Common myeloid progenitor, CD34-positive (primary cell): ENCODE measurements at places on chromosomes 3 and 15.

GRCh38 chr15:37056177-37057121 lies 43.9 kb downstream of the MEIS2 start:
- no peak for DNase-seq

DNA sequence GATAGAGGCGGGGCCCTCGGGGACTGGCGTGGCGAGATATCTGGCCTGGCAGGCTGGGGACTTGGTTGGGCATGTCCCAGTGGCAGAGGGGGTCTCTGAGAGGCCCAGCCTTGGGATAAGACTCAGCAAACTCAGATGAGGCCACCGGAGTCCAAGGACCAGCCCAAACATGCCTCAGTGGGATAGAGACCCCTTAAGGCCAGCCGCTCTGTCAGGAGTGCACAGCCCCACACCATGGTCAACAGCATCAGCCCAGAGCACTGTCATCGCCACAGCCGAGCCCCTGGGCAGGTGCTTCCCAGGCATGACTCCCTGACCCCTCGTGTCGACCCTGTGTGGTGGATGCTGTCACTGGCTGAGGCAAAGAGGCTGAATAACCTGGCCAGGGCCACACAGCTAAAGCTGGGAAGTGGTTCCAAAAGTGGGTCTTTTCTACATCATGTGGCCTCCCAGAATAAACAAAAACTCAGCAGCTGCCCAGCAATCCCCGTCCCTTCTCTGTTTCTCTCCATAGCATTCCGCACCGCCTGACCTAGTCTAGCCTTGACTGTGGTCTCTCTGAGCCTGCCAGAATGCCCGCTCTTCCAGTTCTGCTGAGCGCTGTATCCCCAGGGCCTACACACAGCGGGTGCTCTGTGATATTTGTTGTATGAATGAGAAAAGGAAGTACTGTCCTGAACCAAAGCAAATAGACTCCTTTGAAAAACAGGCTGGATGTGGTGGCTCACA lies 15.1 kb downstream of the CTSH start:
- no peak for DNase-seq

DNA sequence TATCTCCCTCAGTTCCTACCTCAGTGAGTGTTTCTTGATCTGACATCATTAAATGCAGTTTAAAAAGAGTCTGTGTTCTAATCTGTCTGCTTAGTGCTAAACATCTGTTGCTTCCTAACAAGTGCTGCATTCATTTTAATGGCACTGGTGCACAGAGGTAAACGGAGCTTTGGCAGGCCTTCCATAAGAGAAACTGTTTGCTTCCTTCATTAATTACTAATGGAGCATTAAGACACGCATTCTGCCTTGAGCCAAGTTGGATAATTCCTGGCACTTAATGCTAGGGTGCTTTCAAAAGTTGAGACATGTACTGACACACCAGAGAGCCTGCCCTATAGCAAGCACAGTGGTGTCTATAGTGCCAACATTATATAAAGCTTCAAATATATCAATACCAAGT lies 34.7 kb downstream of the SCG5 start:
- DNase-seq, result no peak

DNA sequence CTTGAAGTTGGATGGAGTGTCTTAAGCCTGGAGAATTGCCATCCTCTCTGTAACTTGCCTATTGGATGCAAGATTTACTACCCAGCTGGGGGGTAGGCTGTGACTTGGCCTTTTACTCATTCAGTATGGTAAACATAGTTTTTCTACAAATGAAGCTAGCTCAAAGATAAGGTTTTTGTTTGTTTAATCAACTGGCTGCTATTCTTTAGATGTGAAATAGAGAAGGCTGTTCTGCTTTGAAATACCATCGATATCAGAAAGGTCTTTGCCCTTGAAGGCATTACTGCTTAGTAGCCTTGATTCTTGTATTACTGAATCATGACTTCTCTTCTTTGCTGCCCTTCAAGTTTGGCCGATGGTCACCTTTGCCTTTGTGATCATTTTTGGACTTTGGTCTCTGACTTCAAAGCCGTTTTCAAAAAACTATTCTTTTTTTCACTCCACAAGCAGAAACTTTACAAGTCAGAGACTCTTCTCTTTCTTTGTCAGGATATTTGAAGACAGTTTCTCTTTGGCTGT lies 83.1 kb downstream of the GAP43 start:
- DNase-seq, result no peak

DNA sequence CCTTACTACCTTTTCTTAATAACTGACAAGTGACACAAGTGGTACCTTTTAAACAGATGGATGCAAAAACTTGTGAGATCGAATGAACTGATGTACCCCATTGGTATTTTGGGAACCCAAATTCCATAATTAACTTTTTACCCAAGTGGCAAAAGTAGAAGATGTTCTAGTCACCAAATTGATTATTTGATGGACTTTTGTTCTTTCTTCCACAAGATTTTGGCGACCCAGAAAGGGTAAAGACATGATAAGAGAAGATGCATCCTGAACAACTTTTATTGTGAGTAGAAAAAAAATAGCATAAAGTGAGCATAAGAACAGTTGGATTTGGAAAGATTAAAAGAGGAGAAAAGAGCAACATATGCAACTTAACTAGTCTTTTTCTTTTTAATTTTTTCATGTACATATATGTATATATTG lies 159.5 kb downstream of the TIGIT start:
- DNase-seq, result no peak

DNA sequence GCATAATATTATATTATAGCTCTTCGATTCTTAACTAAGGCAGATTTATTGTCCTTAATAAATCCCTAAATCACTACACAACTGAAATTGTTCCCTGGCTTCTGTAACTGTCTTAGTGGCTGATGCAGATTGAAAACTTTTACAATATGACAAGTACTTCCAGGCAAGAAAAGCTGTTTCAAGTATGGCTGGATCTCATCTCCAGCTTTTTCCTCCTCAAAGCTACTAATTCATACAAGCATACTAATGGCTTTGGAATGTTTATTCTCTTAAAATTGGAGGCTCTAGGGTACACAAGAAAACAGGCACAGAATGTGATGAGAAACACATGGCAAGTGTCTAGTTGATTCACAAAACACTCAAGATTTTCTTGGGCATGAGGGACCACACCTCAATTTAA lies 351.5 kb upstream of the ICE2 start:
- DNase-seq, result no peak

DNA sequence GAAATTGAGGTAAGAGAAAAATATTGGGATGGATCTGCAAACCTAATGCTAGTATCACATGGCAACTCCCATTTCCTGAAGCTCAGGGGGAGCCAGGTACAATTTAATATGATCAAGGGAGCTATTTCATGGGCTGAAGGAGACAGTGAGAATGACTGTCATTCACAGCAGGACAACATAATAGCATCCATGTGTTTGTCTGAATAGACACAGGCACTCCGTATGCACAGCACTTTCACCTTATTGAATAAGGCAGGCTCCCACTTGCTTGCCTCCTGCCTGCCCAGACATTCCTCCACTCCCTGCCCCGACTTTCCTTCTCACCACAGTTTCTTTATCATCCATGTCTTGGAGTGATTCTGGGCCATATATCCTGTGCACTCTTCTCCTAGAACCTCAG lies 156.6 kb upstream of the SLC24A5 start:
- DNase-seq, result no peak

GRCh38 chr15:99409097-99409473 lies 156.7 kb upstream of the MEF2A start:
- DNase-seq, result peak; percentile 31

DNA sequence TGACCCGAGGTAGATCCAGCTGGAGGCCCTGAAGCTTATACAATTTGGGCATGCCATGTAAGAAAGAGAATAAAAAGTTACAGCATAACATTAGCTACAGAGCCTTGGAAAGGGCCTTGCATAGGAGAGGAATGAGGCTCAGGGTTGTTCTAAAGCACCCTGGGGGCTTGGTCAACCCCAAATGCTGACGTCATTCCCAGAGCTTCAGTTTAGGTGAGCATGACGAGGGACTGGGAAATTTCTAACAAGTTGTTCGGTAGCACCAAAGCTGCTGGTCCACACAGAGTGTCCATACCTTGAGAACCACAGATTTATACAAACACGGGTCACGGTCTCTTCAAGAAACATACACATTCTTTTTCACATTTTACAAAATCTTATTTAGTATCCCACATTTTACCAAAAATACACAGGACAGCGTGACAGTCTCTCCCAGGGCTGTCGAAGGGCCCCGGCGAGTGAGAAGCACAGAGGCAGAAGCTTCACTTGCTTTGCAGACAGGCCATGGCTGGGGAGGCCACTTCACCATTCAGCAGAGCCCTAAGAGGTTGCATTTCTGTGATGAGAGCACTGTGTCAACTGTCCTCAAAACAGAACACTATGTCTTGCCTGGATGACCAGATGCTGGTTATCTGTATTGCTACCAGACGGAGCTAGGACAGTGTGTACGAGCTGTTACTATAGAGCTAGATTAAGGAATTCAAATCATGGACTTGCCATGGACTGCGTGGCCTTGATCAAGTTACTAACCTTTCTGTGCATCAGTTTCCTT lies 68.2 kb upstream of the ARRDC4 start:
- no peak for DNase-seq

GRCh38 chr3:151226825-151227224 lies 23.8 kb upstream of the GPR171 start:
- DNase-seq, result no peak

DNA sequence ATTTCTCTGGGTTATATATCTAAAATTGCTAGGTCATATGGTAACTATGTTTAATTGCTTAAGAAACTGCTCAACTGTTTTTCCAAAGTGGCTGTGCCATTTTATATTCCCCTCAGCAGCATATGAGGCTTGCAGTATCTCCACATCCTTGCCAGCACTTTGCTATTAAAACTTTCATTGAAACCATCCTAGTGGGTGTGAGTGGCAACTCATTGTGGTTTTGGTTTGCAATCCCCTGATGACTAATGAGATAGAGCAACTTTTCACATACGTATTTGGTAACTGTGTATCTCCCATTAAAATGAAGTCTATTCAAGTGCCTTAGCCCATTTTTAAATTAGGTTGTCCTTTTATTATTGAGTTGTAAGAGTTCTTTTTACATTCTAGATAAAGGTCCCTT lies 17.3 kb downstream of the KPNA1 start:
- DNase-seq, result peak; percentile 92

- peak; percentile 71 for DNase-seq
Measured at GRCh38 chr15:89937365-89938350, 24.9 kb upstream of the ARPIN start.

DNA sequence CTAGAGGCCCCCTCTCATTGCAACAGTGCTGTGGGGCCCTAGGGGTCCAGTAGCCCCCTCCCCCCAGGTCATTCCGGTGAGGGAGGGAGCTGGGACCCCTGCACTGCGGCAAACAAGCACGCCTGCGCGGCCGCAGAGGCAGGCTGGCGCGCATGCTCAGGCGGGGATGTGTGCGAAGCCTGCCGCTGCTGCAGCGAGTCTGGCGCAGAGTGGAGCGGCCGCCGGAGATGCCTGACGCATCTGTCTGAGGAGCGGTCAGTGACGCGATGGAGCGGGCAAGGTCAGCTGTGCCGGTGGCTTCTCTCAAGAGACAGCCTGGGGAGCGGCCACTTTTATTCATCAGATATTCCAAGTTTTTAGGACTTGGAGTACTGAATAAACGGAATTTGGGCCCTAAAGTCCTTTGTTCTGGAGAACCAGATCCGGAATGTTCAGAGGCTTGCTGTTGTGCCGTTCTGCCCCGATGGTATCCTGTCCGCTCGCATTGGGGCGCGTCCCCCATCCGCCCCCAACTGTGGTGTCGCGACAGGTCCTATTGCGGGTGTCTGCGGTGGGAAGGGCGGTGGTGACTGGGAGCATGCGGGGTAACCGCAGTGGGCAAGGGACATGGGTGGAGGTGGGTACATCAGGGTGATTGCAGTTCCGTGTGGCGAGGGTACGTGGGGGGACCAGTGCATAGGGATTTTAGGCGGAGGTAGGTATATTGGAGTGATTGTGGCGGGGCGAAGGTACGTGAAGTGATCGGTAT lies at the start of the genes SNRPN and SNURF:
SNRPN (plus strand) TSS at position 205 of the 748 bp plus-strand sequence. CDS start 19,467 bp downstream, outside the sequence.
SNURF (plus strand) TSS at position 205 of the 748 bp plus-strand sequence; CDS start at position 267, 62 bp downstream.
- DNase-seq, result peak; percentile 38

DNA sequence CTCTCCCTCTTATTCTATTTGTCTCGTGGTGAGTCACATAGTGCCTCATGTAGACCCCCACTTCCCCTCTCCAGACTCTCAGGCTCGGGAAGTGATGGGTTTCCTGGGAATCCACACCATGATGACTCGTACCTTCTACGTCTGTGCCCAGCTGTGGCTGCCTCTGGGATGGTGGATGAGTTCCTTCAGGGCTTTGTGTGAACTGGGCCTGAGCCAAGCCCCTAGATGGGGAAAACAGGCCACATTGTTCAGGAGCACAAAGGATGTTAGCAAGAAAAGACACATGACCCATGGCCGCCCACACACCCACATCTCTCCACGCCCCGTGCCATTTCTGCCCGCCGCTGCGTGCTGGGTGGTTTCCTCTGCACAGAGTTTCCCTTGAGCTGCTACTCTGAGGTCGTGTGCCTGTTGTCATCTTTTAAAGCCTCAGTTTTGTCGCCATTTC lies 10.5 kb downstream of the ISG20 start:
- DNase-seq, result no peak

GRCh38 chr3:31680072-31680870 lies 147.5 kb downstream of the STT3B start:
- DNase-seq, result no peak

GRCh38 chr3:98705694-98706093 lies 57.4 kb upstream of the ST3GAL6 start:
- DNase-seq, result no peak
